NCI-H1417 (cell line): ENCODE measurements at places on chromosomes 11 and 22.

- no peak for DNase-seq
Measured at GRCh38 chr11:108559340-108559739, 34.2 kb downstream of the EXPH5 start.

- DNase-seq = no peak
Measured at GRCh38 chr11:66891851-66892660, 35.2 kb downstream of the LRFN4 start.

- no peak for DNase-seq
Measured at GRCh38 chr11:3956748-3957147, 101.3 kb downstream of the STIM1 start.

DNA sequence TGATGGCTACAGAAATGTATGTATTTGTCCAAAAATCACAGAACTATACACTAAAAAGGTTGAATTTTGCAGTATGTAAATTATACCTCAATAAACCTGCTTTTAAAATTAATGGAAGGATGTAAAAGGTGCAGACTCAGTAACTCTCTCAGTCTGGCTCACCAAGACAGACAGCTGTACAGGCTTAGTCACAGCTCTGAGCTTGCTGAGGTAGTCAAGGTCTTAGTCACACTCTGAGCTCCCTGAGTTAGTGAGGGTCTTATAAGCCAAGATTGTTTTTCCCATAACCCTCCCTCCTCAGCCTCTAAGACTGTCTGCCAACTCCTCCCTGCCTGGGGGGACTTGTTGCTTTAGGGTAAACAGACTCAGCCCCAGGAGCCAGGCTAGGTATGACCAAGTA lies 59.3 kb upstream of the IZUMO1R start:
- DNase-seq = no peak

- DNase-seq = no peak
Measured at GRCh38 chr22:24319451-24319850, 48.8 kb downstream of the SPECC1L start.

- DNase-seq = no peak
Measured at GRCh38 chr11:78363024-78363619, 54.5 kb downstream of the GAB2 start.

DNA sequence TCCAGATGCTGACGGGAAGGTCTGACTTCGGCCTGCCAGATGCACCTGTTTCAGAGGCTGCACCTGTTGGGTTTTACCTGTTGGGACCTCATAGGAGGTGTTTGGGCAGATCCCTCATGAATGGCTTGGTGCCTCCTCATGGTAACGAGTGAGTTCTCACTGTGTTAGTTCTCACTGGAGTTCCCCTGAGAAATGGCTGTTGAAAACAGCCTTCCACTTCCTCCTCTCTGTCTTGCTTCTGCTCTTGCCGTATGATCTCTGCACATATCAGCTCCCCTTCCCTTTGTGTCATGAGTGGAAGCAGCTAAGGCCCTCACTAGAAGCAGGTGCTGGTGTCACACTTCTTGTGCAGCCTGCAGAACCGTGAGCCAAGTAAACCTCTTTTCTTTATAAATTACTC lies 207.6 kb upstream of the SEZ6L start:
- DNase-seq = no peak

DNA sequence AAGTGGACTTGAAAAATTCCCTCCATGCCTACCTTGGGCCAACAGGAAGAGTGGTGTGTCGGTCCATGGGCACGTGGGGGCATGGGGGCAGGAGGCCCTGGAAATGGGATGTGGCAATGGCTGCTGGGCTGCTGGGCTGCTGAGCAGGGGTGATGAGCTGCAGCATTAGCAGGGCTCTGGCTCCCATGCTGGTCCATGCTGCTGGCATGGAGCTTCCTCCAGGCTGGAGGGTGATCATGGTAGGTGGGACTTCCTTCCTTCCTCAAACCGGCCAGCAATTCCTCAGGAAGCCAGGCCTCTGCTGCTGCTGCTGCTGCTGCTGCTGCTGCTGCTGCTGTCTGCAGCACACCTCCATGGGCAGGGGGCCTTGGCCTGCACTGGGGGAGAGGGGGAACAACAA lies 4.3 kb downstream of the RGL4 start:
- DNase-seq = no peak

DNA sequence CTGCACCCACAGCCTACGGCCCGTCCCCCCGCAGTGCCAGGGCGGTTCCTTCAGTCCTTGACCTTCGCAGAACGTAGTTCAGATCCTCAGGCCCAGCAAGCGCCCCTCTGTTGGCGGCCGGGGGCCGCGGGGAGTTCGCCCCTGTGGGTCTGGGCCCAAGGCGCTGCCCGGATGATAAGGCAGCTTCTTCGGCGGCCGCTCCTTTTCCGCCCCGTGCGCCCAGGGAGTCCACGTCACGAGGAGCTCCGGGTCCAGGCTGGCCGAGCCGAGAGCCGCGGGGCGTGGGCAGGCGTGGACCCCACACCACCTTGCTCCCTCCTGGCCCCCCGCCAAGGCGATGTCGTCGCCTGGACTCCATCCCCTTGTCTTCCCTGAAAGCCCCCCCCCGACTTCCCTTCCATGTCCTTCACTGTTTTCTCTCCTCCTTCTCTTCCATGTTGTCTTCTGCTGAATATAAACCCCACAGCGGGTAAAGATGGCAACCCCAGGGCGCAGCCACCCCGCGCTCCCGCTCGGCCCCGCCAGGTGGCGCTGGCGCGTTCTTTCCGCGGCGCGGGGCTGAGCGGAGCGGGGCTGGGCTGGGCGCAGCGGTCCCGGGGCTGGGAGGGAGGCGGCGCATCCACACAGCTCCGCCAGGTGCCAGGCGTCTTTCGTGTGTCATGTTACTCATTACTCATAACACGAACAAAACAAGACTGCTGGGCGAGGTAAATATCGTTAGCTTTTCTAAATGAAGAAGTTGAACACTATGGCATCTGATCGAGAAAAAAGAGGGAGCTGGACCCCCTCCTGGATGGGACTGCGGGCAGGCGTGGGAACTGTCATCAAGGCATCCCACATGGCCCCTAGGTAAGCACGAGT lies 321.0 kb downstream of the NTM start:
- no peak for DNase-seq

DNA sequence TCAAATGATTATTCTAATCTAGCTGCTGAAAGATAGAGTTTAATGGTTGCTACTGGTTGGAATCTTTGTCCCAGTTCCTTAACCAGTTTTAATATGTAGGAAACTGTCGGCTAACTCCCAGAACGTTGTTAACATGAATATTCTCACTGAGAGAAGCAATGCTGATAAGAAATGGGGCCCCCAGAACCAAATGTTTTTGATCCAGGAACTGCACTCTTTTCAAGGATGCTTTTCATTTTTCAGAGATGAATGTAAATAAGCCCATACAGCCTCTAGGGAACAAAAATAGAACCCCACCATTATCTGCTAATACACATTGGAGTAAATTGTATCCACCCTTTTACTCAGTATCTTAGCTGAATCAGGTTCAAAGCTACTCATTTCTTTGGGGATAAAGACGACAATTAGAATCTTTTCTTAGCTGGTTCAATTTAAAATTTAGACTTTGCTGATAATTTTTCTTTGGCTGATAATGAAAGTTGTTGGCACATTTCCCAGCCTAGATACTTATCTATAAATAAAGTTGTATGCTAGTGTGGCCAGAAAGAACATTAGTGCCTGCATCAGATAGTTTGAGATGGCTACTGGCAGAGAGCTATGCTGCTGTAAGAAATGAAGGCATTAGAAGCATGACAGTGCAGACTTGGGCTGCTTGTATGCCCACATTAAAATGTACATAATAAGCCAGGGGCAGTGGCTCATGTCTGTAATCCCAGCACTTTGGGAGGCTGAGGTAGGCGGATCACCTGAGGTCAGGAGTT lies 323.3 kb upstream of the PDGFD start:
- no peak for DNase-seq

DNA sequence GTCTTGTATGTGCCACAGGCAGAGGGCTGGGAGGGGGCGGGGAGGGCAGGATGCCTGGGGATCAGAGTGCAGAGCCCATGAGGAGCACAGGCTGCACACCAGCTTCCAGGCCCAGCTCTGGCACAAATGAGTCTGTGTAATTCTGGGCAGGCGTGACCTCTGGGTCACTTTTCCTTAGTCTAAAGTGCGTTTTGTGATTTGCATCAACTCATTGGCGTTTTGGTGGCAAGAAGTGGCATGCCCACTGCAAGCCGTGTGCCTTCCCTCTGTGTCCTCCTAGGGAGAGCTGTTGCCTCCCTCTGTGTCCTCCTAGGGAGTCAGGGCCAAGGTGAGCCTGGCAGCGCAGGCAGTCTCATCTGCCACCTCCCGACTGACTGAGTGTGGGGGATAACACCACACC lies 17.2 kb downstream of the CHADL start:
- DNase-seq = no peak

- peak; percentile 91 for DNase-seq
Measured at GRCh38 chr11:132535830-132536229, 996.5 kb downstream of the OPCML start.

DNA sequence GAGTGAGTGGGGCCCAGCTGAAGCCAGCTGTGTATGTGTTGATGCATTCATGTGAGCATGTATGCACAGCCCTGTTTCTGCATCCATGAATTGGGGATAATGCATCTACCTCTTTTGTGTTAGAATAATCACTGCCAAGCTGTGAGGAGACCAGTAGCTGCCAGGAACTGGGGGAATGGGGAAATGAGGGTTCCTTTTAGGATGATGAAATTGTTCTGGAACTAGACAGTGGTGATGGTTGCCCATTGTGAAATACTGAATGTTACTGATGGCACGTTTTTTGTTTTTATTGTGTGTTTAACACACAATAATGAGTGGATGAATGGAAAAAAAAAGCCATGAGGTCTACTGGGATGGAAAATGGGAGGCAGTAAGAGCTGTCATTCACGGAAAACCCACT lies 45.3 kb upstream of the WNT11 start:
- no peak for DNase-seq

- DNase-seq = no peak
Measured at GRCh38 chr22:27507935-27508526, 293.5 kb downstream of the MN1 start.

GRCh38 chr11:86152901-86153300 lies 84.0 kb upstream of the PICALM start:
- no peak for DNase-seq

DNA sequence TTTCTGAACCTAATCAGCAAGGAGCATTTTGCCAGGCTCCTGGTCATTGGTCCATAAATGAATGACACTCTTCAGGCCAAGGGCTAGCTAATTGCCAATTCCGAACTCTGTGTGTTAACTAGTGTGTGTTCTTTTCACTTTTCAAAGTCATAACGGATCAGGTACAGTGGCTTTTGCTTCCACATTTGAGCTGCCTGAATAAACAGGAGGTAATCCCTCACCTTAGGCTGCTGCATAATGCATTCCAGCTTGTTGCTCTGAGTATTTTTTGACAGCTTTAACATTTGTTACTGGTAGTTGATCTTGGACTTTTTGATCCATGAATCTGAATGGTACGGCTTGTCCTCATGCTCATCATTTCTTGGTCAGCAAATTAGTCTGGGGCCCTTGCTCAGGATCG lies 485.1 kb downstream of the CNTN5 start:
- no peak for DNase-seq

DNA sequence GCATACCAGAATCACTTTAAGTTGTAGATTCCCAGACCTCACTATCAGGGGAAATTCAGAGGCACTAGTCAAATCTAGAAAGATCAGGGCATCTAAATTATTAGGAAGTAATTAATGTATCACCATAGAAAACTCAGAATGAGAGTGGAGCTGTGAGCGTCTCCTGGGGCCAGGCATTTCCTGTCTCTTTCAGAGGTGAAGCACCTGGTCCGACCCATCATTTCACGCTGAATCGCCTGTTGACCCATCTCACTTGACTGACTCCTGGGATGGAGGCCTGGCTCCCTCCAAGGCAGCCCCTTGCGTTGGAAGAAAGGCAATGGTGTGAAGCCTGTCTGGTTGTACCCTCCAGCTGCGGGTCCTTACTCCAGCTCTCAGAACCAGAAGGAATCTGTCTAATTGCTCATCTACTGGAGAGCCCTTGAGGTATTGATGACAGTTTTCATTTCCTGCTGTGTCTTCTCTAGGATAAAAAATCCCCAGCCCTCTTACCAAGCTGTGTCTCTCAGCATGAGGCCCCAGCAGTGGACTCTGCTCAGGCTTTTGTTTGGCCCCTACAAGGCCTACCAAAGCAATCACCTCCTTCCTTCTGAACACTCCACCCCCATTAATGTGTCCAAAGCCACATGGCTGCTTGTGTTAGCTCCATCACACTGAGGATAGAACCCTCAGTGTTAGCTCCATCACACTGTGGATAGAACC lies 93.2 kb upstream of the SYT13 start:
- peak; percentile 52 for DNase-seq

DNA sequence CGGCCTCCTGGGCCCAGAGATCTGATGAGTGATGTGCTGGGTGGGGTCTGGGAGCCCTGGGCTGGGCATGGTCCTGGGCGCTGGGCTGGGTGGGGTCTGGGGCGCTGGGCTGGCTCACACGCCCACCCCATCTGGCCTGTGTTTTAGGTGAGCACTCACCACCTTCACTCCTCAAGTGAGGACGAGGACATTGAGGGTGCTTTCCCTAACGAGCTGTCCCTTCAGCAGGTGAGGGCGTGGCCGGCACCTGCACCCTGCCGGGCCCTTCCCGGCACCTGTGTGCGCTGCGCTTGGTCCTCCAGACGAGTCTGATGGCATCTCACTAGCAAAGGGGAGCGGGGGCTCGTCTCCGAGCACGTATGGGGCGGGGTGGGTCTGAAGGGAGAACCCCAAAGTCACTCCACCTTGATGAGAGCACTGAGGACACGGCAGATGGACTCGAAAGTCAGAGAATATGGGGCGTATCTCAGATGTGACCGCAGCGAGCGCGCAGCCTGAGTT lies 37.9 kb downstream of the SBF1 start:
- DNase-seq = no peak

DNA sequence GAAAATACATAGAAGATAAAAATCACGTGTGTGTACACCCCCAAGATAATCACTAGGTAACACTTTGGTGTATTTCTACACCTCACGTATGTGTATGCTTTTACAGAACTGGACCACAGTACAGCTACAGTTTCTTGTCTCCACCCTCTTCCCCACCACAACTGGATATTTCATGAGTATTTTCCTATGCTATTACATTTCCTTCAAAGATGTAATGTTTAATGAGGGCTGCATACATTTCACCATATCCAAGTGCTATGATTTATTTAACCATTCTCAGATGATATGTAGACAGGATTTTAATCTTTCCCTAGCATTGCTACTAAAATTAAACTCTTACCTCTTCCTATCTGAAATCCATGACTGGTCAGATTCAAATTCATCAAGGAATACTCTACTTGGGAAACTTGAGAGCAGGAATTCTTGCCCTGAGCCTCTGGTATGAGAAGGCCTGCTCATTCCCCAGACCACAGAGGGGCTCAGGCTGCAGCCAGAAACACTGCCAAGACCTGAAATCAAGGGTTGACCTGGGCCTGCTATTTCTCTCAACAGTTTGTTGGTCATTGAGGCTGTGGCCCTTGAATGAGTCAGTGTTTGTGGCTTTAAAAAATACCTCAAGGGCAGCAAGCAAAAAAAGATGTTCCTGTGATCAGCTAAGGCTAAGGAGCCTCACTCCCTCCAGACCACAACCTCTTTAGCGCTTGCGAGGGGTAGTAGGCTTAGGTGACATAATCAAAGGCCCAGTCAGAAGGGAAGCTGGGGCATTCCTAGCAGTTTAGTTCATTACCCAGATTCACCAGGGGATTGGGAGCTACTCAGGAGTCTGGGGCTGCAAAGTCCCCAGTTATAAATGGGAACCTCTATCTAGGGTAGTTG lies 55.5 kb downstream of the ABTB2 start:
- DNase-seq = no peak
